Mesendoderm (in vitro differentiated cells): ENCODE measurements at places on chromosomes 6 and 20.
A peak's percentile ranks its signal among the peaks of the same experiment; 100 is the strongest.

GRCh38 chr6:167116109-167116837 is 6.6 kb upstream of the CCR6 start:
- no peak overlapping the region for H3K4me3 ChIP-seq
- no peak overlapping the region for H3K27ac ChIP-seq
- H3K27me3 ChIP-seq = no peaks in the 10 kb centered on the region
- H3K36me3 ChIP-seq = no peaks in the 10 kb centered on the region

DNA sequence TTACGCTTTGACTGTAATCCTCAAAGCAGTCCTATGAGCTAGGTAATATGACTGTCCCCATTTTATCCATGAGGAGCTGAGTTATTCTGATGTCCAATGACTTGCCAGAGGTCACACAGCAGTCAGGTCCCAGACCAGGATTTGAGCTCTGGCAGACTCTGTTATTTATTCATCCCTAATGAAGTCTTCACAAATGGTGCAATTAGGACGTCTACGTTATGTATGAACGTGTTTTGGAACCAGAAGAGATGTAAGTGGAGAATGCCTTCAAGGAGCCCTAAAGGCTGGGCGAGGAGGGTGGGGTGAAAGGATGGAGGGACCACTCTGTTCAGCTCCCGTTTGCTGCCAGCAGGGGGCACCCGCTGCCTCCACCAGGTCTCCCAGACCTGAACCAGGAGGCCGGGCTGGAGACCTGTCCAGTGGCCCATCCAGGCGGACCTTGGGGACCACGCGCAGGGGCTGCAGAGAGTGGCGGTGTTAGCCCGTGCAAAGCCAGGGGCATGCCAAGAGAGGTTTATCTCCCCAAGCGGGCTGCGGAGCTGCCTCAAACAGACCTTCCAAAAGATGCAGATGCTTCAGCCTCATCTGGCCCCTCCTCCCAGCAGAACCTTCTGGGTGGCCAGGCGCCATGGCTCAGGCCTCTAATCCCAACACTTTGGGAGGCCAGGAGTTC is 15.2 kb upstream of the ZNF335 start:
- no peaks in the 10 kb centered on the region for H3K27me3 ChIP-seq
- DNase-seq = peak; percentile 87
- H3K4me1 ChIP-seq = peaks cover 8% of the 10 kb centered on the region
- no peak overlapping the region for H3K4me3 ChIP-seq
- H3K27ac ChIP-seq = no peak overlapping the region
- H3K36me3 ChIP-seq = no peaks in the 10 kb centered on the region

GRCh38 chr6:45657226-45657625 is 279.5 kb upstream of the SUPT3H start:
- no peak for DNase-seq
- no peak overlapping the region for H3K4me3 ChIP-seq
- no peaks in the 10 kb centered on the region for H3K36me3 ChIP-seq
- H3K27ac ChIP-seq = no peak overlapping the region
- no peaks in the 10 kb centered on the region for H3K4me1 ChIP-seq

DNA sequence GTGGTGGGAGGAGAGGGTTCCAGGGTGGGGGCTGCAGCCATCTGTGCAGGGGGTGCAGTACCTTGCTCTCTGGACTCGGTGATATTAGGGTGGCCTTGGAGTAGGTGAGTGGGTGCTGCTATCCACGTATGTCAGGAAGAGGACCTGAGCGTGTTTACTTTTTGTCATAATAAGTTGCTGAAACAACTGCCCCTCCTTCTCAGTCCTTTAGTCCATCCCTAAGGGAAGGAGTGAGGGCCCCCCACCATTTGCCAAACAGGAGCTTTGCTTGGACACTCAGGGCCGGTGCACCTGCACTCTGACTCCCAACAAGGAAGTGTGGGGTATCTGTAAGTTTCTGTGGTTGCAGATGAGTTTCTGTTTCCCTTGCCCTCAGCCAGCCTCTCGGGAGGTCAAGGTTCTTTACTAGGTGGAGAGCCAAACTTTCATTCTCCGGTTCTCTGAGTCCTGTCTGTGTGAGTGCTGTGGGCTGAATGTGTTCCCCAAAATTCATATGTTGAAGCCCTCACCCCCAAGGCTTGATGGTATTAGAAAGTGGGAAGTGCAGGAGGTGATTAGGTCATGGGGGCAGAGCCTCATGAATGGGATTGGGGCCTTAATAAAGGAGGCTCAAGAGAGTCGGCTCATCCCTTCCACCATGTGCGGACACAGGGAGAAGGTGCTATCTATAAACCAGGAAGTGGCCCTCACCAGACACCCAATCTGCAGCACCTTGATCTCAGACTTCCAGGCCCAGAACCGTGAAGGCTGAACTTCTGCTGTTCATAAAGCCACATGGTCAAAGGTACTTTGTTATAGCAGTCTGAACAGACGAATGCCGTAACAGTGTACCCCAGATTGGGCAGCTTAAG is 19.6 kb upstream of the CCR6 start:
- DNase-seq = no peak
- no peaks in the 10 kb centered on the region for H3K27me3 ChIP-seq
- H3K27ac ChIP-seq = no peak overlapping the region
- H3K4me3 ChIP-seq = no peak overlapping the region
- no peaks in the 10 kb centered on the region for H3K36me3 ChIP-seq

- H3K4me1 ChIP-seq = no peaks in the 10 kb centered on the region
- H3K4me3 ChIP-seq = no peak overlapping the region
- DNase-seq = no peak
- no peaks in the 10 kb centered on the region for H3K36me3 ChIP-seq
- no peak overlapping the region for H3K27ac ChIP-seq
- H3K27me3 ChIP-seq = no peaks in the 10 kb centered on the region
Observed at GRCh38 chr6:46215213-46215612, 44.4 kb upstream of the ENPP5 start.

GRCh38 chr20:14422892-14423291 is 85.5 kb upstream of the FLRT3 start:
- no peak overlapping the region for H3K27ac ChIP-seq
- H3K4me1 ChIP-seq = no peaks in the 10 kb centered on the region
- no peaks in the 10 kb centered on the region for H3K27me3 ChIP-seq
- no peak overlapping the region for H3K4me3 ChIP-seq

DNA sequence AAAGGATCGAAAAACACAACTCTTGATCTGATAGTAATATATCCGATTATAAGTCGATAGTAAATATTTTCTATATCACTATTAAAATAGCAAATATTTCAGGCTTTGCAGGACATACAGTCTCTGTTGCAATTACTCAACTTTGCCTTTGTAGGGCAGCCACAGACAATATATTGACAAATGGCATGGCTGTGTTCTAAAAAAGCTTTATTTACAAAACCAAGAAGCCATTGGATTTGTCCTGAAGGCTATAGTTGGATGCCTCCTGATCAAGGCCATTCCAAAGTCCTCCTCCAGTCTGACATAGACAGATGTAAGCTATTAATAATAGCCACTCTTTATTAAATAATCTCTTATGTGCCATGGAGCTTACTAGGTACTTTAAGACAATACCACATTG is 5.9 kb downstream of the OCSTAMP start:
- H3K27ac ChIP-seq = no peak overlapping the region
- peaks cover under 1% of the 10 kb centered on the region for H3K4me1 ChIP-seq
- no peak for DNase-seq
- no peak overlapping the region for H3K4me3 ChIP-seq
- no peaks in the 10 kb centered on the region for H3K27me3 ChIP-seq

- H3K4me3 ChIP-seq = no peak within 1 kb of the TSS
- peak within 1 kb of the TSS; percentile 22 for H3K27ac ChIP-seq
- DNase-seq = peak; percentile 76
- peaks cover 7% of the 10 kb centered on the region for H3K4me1 ChIP-seq
Observed at GRCh38 chr6:25962149-25963127, at the start of gene TRIM38. TRIM38 (plus strand) TSS chr6:25962802; CDS start chr6:25966523, 3,721 bp downstream.

GRCh38 chr6:52538252-52538900 is 38.5 kb downstream of the TRAM2 start:
- no peaks in the 10 kb centered on the region for H3K27me3 ChIP-seq
- H3K4me1 ChIP-seq = peaks cover 40% of the 10 kb centered on the region
- no peak overlapping the region for H3K27ac ChIP-seq
- H3K36me3 ChIP-seq = no peaks in the 10 kb centered on the region
- H3K4me3 ChIP-seq = no peak overlapping the region

GRCh38 chr6:141401851-141402250 is 730.9 kb upstream of the GJE1 start:
- H3K27me3 ChIP-seq = no peaks in the 10 kb centered on the region
- no peaks in the 10 kb centered on the region for H3K36me3 ChIP-seq
- H3K4me1 ChIP-seq = no peaks in the 10 kb centered on the region
- no peak overlapping the region for H3K4me3 ChIP-seq
- no peak for DNase-seq
- H3K27ac ChIP-seq = no peak overlapping the region

DNA sequence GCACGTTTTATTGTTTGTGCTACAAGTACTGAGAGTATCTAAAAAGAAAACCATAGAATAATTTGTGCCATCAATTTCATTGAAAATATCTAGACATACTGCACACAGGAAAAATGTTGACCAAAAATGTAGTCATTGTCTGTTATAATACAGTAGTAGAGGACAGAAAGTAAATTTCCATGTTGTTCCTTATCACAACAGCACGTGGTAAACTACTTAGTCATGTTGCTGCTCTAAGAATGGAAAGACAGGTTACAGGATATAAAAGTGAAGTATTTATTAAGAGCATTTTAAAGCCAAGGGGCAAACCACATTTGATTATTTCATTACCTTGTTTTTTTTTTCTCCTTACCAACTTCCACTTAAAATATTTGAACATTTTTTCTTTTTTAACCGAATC is 89.0 kb upstream of the CEP85L start:
- H3K4me3 ChIP-seq = no peak overlapping the region
- peaks cover 1% of the 10 kb centered on the region for H3K4me1 ChIP-seq
- no peak overlapping the region for H3K27ac ChIP-seq

- no peak overlapping the region for H3K27ac ChIP-seq
- H3K36me3 ChIP-seq = no peaks in the 10 kb centered on the region
- H3K27me3 ChIP-seq = no peaks in the 10 kb centered on the region
- no peaks in the 10 kb centered on the region for H3K4me1 ChIP-seq
Observed at GRCh38 chr6:163983679-163984078, 569.2 kb downstream of the QKI start.

GRCh38 chr6:162092816-162093502 is 634.6 kb downstream of the PRKN start:
- H3K27me3 ChIP-seq = no peaks in the 10 kb centered on the region
- no peak overlapping the region for H3K4me3 ChIP-seq
- no peaks in the 10 kb centered on the region for H3K36me3 ChIP-seq
- no peak overlapping the region for H3K27ac ChIP-seq
- H3K4me1 ChIP-seq = no peaks in the 10 kb centered on the region

GRCh38 chr6:11425431-11425871 is 112.1 kb upstream of the TMEM170B start:
- H3K36me3 ChIP-seq = no peaks in the 10 kb centered on the region
- no peaks in the 10 kb centered on the region for H3K27me3 ChIP-seq
- peak; percentile 78 for DNase-seq
- peaks cover 16% of the 10 kb centered on the region for H3K4me1 ChIP-seq
- no peak overlapping the region for H3K4me3 ChIP-seq
- H3K27ac ChIP-seq = no peak overlapping the region

GRCh38 chr6:41025966-41026530 is 13.0 kb downstream of the UNC5CL start:
- no peak overlapping the region for H3K27ac ChIP-seq
- H3K27me3 ChIP-seq = no peaks in the 10 kb centered on the region
- no peak for DNase-seq
- H3K4me3 ChIP-seq = no peak overlapping the region

- H3K36me3 ChIP-seq = no peaks in the 10 kb centered on the region
- H3K4me1 ChIP-seq = no peaks in the 10 kb centered on the region
- no peaks in the 10 kb centered on the region for H3K27me3 ChIP-seq
- no peak overlapping the region for H3K4me3 ChIP-seq
- H3K27ac ChIP-seq = no peak overlapping the region
Observed at GRCh38 chr6:45256697-45257695, 71.1 kb upstream of the RUNX2 start.

- H3K27me3 ChIP-seq = no peaks in the 10 kb centered on the region
- H3K4me1 ChIP-seq = no peaks in the 10 kb centered on the region
- no peak for DNase-seq
- H3K4me3 ChIP-seq = no peak overlapping the region
- no peaks in the 10 kb centered on the region for H3K36me3 ChIP-seq
Observed at GRCh38 chr6:31568537-31568961, 3.5 kb upstream of the LTA start.

DNA sequence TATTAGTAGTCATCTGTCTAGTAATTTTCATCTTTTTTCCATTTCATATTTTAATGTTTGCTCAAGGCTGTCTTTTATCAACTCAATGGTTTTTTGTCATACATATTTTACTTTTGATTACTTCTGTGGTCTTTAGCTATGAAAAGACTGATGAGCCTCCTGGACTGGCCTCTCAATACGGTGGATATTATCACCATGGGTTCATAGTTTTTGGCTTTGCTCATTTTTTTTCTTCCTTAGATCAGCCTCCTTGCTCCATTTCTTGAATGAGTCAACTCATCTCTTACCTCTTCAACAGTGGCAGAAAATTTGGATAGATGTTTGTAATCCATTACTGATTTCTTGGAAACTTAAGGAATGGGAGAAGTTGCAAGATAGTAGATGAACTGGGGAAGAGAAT is 80.1 kb upstream of the ELOVL5 start:
- DNase-seq = no peak
- no peak overlapping the region for H3K4me3 ChIP-seq
- no peak overlapping the region for H3K27ac ChIP-seq
- H3K27me3 ChIP-seq = no peaks in the 10 kb centered on the region
- no peaks in the 10 kb centered on the region for H3K36me3 ChIP-seq
- H3K4me1 ChIP-seq = peaks cover 2% of the 10 kb centered on the region

- no peaks in the 10 kb centered on the region for H3K36me3 ChIP-seq
- H3K4me3 ChIP-seq = peak overlapping the region; percentile 79
- H3K4me1 ChIP-seq = peaks cover 2% of the 10 kb centered on the region
- no peaks in the 10 kb centered on the region for H3K27me3 ChIP-seq
- DNase-seq = peak; percentile 51
- peak overlapping the region; percentile 56 for H3K27ac ChIP-seq
Observed at GRCh38 chr6:42984924-42985475, 630 bp downstream of the PPP2R5D start.

DNA sequence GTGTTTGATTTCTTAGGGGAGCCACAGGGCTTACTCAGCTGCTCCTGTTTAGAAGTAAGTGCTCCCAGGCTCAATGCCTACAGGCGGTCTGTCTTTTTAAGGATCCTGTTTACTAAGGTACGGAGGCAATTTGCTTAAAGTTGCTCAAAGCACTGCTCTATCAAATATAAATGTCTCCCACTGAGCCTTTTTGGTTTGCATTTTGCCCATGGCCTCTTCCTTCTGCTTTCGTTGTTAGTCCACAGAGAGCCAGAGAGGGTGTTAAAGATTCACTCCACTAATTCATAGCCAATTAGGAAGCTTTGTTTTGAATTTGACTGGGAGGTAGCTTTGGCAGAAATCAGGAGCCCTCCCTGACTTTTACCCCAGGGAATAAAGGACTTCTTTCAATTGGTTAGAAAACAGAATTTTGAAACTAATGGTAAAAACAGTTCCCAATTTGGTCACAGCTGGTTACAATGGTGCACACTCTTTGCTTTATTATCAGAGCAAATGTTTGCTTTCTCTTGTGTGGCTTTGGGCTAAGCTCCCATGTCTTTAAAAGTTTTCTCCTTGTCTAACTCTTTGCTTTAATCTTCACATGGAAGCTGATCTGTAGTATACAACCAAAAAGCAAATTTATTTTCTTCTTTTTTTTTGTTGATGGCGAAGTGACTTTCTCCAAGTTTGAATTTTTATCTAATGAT is 126.2 kb downstream of the IMPG1 start:
- H3K36me3 ChIP-seq = no peaks in the 10 kb centered on the region
- H3K27me3 ChIP-seq = no peaks in the 10 kb centered on the region
- no peak overlapping the region for H3K4me3 ChIP-seq
- DNase-seq = no peak
- H3K27ac ChIP-seq = no peak overlapping the region
